ENCODE measurements at places on chromosomes 7 and 10.

GRCh38 chr10:76874896-76875295 lies 762.7 kb downstream of the KCNMA1 start:
- DNase-seq, result no peak

GRCh38 chr7:128812514-128813168 lies 17.6 kb upstream of the FLNC start:
- no peak for DNase-seq

DNA sequence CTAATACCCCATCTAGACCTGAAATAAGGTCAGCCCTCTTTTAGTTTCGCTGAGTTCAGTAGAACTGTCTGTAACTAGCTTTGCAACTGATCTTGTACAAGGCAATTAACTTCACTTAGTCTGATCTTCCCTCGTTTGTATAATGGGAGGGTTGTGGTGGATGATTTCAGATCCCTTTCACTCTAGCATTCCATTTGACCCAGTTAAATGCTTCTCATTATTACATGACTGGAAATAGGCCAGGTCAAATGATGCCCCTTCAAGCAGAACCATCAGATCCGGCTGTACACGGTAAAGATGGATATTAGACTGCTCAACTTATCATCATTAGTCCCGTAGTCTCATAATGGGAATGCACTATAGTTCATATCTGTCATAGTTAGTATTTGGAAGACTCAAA lies 1009.0 kb downstream of the LRMDA start:
- no peak for DNase-seq

DNA sequence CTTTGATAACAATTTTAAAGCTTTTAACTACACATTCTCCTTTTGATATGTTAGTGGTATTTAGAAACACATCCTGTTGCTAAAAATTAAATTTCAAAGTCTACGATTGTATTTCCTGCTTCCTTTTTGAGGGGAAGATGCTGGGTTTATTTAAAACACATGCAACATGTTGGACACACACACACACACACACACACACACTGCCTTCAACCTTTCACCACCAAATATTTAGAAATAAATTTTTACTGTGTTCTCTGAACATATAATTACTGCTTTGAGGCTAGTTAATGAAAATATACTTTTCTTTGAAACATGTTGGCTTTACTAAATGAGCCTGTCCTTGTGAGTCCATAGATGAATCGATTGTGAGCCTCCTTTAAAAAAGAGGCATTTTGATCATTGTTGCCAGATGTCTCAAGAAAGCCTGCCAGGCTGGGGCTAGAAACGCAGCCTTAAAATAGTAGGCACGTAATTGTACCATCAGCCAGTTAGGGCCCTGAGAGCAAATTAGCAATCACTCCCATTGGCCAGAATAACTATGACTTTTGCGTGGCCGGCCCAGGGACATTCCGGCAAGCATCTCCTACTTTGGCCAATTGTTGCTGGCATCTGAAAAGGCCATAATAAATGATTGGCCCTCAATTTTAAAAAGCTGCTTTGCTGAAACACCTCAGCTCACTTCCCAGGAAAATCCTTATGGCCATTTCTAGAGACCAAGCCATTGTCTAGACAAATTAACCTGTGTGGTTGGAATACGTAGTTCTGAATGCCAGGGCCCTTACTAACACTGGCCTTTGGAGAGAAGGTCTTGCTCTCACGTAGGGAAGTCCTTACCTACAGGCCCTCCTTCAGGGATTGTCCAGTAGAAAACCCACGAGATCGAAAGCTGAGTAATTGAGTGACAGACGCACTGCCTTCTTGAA lies 9.9 kb upstream of the TEX36 start:
- DNase-seq, result no peak

DNA sequence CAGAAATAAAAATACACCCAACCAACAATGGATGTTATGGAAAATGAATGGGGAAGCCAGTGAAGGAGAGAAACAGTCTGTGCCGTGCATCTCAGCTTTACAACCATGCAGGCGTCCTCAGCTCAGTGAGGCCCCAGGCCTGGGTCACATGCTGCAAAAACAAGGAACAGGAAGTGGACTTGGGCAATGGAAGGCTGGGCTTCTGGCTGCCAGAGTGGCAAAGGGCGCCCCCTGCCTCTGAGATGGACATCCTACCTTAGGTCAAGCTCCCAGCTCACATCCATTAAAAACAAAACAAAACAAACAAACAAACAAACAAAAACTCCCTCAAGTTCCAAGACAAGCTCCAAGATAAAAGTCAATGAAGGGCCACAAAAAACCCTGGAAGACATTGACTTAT lies 54.7 kb upstream of the AFAP1L2 start:
- no peak for DNase-seq

DNA sequence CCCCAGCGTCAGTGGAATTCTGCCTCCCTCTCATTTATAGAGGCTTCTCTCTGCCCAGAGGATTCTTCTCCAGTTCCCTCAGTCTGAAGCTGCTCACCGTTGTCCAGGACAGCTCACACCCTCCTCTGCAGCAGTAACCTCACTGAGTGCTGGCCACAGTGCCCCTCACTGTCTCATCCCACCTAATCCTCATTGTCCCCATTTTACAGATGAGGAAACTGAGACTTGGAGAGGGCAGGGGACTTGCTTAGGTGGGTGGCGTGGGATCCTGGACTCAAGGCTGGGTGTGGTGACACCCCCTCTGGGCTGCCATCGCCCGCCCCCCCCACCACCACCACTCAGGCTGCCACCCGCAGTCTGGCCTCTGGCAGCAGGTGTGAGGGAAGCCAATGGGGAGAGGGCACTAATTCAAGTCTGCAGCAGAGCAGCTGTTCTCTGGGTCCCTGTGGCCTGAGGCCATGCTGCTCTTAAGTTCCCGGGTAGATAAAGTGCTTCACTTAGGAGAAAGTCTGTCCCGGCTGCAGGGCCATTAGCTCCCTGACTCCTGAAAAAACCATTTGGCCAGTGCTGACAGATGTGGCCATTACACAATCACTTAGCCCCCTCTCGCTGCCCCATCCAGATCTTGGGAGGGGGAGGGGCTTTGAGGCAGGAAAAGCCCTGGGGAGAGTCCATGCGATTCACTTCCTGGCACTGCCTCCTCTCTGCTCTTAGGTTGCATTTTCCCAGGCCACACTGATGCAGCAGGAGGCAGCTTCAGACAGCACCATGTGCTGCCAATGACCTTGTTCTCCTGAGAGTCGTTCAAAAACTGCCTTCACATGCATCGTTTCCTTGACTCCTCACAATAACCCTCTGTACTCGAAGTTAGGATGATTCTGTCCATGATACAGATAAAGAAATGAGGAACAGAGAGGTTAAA lies 36.3 kb downstream of the DRGX start:
- no peak for DNase-seq

DNA sequence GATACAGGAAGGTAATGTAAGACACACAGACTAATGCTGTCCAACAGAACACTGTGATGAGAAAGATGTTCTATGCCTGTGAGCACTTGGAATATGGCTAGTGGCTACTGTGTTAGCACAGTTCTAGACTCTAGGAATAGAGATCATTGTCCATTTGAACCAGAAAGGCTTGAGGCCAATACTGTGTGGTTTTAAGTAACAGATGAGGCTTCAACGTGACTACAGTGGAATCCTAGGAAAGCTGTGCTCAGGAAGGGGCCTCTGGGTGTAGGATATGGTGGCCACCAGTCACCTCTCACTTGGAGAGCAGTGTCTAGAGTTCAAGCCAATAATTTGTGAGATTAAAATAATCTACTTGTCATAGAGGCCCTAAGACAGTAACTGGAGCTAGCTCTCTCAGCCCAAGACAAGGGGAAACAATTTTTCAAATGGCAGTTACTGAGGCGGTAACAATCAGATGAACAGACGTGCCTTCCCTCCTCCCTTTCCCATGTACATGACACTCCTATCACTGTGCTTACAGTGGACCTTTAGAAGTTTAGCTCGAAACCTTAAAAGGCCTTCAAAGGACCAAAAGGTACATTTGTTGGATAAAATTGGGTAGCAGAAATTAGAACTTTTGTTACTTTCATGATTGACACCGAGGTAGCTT lies 10.2 kb downstream of the ZDHHC16 start:
- no peak for DNase-seq

- peak; percentile 37 for DNase-seq
These were observed 174.2 kb downstream of the KIAA1217 start for GRCh38 chr10:24382979-24383663.

DNA sequence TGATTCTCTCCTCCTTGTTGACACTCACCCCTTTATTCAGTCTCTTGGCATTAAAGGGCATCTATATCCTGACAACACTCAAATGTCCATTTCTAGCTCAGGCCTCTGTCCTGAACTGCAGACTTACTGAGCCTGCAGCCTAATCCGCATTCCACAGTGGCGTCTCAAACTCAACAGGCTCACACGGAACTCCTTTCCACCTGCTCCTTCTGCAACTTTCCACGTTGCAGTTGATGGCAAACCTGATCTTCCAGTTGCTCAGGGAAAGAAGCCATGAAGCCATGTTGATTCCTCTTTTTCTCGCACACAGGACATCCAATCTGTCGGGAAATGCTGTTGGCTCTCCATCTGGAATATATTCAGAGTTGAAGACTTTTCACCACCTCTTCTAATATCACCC lies 522.4 kb downstream of the CCSER2 start:
- DNase-seq, result no peak

GRCh38 chr7:120794106-120794729 lies 63.7 kb downstream of the TSPAN12 start:
- no peak for DNase-seq

Measured in NCI-H1048 (cell line).